Stimulated activated CD4-positive, alpha-beta T cell treated with anti-CD3 and anti-CD28 coated beads, TNF-alpha, amount 100 ng/mL, for 24 hours (primary cell): ENCODE measurements at places on chromosomes 2 and 18.

GRCh38 chr18:9055626-9056025 is 46.9 kb upstream of the NDUFV2 start:
- no peak for DNase-seq

DNA sequence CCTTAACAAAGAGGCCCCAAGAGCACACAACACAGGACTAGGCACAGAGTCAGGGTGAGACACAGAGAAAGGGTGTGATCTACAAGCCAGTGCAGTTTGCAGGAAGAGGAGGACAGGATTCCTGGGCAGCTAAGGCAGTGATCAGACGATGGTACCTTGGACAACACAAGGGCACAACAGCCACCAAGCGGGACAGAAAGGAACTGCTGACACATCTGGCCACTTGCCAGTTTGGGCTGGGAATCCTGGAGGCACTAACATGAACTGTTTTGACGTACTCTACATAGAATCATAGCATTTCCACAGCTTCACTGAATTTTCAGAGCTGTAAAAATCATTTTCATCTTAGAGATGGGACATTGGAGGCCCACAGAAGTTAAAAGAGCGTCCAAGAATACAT is 221.5 kb upstream of the SLC35G4 start:
- no peak for DNase-seq

GRCh38 chr2:69683170-69683971 is 39.8 kb upstream of the AAK1 start:
- no peak for DNase-seq

GRCh38 chr18:35426786-35427185 is 49.6 kb upstream of the ZNF396 start:
- no peak for DNase-seq

GRCh38 chr2:239370403-239370802 is 30.4 kb downstream of the HDAC4 start:
- DNase-seq: no peak

DNA sequence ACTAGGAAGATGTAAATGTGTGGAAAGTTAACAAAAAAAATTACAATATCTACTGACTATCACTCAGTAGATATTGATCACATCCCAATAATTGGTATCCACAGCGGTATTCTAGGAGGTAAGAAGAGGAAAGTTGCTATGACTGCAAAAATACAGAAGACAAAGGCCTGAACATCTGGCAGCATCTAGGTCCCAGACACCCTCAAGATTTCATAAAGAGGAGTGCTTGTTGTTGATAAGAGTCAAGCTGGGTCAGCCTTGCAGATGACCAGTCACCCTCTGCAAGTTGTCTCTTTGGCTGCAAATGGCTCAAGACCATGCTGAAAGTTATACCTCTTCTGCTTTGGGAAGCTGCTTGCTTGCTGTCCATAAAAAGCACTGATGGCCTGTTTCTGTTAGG is 228.4 kb upstream of the FBXO11 start:
- no peak for DNase-seq

DNA sequence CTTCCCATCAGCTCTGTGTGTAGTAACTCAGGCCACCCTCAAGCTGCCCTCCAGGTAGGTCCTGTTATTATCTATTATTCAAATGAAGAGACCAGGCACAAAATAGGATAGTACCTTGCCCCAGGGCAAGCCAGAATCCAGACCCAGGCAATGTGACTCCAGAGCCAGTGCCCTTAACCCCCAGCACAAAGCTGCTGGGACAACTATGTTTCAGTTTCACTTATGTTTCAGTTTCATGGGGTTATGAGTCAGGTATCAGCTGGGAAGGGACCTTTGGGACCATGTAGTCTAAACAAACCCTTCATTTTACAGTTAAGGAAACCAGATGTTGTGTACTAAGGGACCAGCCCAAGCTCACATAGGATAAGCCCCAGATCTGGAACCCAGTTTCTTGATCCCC is 10.0 kb downstream of the HK2 start:
- DNase-seq: no peak
